ENCODE measurements at places on chromosomes 3 and 15.

DNA sequence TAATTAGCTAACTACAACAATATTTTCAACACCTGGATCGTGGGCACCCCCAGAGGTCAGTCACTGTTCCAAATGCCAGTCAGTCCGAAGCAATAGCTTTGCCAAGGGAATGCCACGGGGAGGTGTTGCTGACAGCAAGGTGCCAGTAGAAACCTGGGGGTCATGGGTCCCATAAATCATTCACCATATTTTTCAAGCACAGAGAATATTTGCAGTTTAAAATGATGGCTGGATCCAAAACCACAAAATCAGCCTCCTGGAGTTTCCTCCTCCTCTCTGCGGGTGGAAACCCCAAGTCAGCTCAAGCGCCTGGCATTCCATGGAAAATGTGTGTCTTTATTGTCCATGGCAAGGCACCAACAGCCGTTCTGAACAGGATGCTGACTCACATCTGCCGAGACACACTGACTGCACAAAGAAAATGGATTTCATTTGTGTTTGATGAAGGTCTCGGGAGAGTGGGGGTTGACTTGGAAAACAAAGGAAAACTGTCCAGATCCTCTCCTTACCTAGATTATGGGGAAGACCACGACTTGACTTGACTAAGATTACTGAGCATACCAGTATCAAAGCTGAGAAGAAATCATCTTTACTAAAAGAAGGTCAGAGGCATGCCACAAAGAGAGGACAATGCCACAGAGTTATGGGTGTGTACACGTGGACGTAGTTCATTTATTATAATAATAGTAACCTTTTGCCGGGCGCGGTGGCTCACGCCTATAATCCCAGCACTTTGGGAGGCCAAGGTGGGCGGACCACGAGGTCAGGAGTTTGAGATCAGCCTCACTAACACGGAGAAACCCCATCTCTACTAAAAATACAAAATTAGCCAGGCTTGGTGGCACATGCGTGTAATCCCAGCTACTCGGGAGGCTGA lies 26.4 kb downstream of the ANXA2 start:
- DNase-seq = peak; percentile 8

DNA sequence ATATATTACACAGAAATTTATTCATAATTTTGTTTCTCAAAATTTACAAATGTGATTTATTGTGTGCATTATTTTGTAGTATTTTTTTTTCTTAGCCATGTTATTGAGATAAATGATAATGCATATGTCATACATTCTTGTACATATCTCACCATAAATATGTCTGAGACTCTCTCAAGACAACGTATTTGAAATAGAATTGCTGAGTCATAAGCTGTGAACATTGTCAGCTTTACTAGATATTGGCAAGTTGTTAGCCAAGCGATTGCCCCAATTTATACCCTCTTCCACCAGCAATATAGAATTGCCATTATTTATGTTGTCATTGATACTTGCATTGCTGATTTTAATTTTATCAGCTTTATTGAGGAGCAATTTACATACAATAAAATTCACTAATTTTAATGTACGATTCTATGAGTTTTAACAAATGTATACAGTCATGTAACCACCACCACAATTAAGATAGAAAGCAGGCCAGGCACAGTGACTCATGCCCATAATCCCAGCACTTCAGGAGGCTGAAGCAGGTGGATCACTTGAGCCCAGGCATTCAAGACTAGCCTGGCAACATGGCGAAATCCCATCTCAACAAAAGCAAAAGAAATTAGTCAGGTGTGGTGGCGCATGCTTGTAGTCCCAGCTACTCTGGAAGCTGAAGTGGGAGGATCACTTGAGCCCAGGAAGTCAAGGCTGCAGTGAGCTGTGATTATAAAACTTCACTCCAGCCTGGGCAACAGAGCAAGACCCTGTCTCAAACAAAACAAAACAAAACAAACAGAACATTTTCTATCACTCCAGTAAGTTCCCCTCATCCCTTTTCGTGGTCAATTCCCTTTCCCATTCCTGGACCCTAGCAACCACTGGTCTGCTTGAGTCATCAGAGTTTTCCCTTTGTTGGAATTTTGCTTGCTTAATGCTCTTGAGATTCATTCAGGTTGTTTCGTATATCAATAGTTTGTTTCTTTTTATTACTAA lies 373.1 kb downstream of the MFSD1 start:
- DNase-seq = no peak

GRCh38 chr3:11238060-11238459 lies 34.1 kb upstream of the ATG7 start:
- no peak for DNase-seq

DNA sequence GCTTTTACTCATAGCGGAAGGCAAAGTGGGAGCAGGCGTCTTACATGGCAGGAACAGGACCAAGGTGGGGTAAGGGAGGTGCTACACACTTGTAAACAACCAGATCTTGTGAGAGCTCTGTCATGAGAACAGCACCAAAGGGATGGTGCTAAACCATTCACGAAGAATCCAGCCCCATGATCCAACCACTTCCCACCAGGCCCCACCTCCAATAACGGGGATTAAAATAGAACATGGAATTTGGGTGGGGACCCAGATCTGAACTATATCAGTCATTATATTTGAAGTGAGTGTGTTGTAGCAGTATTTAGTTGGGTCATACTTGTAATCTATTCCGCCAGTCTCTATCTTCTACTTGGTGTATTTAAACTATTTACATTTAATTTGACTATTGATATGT lies 190.9 kb downstream of the RPLP1 start:
- DNase-seq = no peak

DNA sequence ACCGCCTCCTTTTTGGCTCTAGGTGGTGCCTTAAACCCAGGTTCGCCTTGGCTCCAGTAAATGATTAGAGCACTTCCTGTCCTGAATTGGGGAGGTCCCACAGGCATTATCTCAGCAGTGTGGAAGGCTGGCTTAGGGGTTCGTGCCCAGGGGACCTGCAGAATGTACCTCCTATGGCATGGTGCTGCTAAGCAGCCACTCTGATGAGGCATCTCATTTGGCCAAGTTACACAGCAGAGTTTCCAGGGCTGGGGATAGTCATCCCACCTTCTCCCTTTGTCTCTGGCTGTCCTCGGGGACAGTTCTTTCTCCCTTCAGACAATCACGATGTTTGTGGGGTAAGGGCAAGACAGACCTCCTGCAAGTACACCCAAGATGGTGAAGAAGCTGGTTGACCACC lies 371.2 kb downstream of the VPS13C start:
- DNase-seq = no peak

DNA sequence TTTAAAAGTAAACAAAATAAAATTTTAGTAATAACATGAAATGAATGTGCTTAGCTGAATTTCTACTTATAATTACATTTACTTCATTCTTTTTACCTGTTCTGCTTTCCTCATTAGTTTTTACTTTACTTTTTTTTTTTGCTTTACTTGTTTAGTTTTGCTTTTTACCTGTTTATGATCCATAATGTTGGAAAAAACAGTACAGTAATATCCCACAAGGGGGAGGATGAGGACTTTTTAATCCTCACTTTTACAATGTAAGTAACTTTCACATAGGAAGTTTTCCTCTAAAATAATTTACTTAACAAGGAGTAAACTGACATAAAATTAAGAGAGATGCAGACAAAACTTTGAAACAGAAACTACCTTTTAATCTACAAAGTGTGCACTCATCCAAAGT lies 268.7 kb downstream of the TBC1D5 start:
- no peak for DNase-seq

GRCh38 chr3:123129532-123129931 lies 62.7 kb downstream of the PDIA5 start:
- no peak for DNase-seq
